ENCODE measurements at places on chromosomes 3 and 15. TPM values are rescaled to one million over a fixed set of nuclear protein-coding genes. Genes with fewer than 3 reads are reported as not detected.

Gene P2RY1
- total RNA-seq: 2.4 TPM

Gene NOX5
- total RNA-seq: not detected

Gene SLC9C1
- total RNA-seq: not detected

Gene FANCD2
- 77.2 TPM for total RNA-seq

Gene SMCO1
- total RNA-seq: not detected

Gene CCK
- not detected for total RNA-seq

DNA sequence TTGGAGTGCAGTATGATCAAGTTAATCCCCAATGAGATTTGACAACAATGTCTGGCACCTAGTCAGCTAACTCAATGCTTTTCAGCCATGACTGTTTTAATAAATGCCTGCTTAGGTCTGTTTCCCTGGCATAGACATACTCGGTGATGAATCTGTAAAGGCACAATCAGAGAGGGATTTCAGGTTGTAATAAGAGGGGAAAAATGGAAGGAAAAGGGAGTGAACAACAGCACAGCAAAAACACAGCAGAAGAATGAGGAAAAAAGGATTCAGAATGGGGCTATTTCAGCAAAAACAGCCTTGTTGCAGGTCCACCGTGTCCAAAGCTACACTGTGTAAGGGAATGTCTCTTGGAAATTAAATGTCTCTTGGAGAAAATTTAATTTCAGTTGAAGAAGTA, 19.3 kb upstream of the CHD2 start:
- DNase-seq: no peak

DNA sequence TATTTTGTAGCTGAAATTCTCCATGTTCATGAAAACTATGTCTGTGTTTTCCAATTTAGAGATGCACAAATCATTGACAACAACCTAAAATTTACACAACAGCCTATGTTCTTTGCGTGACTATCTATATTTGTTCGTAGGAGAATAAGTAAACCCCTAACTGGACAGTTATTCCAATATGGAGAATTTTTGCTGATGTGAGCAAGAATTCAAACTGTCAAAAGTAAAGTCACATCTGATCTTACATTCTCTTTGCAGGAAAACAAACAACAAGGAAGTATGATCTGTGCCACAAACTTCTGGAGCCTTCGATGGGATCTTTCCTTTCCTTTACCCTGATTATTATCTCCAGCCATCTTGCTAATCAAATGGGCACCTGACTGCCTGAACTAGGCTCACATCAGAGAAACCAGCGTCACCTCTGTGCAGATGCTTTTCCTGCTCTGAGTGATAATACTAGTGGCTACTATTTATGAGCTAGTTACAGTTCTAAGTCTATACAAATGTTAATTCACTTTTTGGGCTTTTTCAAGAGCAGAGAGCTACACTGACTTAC, 18.3 kb upstream of the KCNMB3 start:
- DNase-seq: no peak

DNA sequence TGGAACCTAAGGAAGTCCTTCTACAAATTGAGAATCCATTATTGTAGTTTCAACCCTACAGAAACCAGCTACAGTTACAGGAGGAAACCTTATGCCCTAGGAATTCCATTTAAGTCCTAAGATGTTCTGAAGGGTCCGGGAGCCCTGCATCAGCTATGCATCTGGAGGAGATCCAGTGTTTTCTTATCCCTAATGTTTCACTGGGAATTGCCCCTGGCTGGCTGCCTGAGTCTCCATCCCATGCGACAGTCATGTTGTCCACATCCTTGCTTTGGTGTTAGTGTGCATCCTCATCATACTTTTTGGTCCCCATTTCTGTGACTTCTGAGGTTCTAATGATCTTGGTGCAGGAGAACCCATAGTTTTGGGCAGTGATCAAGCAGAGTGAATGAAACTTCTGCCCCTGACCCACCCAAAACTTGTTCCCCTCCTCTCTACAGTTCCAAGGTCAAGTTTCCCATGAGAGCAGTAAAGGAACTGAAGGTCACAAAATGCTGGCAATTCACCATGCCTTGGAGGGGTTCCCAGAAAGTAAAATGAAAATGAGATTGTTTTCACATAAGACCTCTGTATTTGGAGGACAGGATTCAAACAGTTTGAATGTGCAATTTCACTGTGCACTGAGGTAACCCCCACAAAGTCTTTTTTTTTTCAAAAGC, 121.9 kb upstream of the PHLDB2 start:
- DNase-seq: no peak

Gene NIT2
- total RNA-seq: 37.6 TPM

DNA sequence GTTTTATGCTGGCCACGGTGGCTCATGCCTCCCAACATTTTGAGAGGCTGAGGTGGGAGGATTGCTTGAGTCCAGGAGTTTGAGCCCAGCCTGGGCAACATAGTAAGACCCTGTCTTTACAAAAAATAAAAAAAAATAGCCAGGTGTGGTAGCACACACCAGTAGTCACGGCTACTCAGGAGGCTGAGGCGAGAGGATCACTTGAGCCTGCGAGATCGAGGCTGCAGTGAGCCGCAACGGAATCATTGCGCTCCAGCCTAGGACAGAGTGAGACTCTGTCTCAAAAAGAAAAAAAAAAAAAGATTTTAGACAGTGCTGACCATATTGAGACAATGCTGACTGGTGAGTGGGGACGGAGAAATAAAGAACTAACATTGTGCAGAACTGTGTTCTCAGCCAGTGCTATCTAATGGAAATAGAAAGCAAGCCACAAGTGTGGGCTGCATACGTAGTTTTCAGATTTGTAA, 67.2 kb downstream of the ST6GAL1 start:
- DNase-seq: no peak

Measured in activated T-cell treated with anti-CD3 and anti-CD28 coated beads, Interleukin-2, amount 50 U/mL, for 72 hours (primary cell).